Activated CD8-positive, alpha-beta memory T cell treated with anti-CD3 and anti-CD28 coated beads for 1 hour (primary cell): ENCODE measurements at places on chromosomes 5 and 9.

DNA sequence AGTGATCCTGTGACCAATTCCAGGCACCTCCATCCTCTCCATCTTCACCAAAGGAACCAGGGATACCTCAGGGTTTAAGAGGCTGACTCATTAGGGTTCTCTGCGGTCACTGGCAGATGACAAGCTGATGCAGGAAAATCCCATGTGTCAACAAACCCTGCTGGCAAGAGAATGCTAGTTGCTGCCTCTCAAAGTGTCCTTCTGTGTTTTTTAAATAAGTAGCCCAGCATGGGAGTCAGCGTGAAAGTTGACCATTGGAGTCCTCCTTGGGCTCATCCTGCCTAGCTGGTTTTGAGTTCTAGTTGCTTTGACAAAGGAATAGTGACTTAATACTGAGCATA lies 200.2 kb downstream of the SLIT3 start:
- DNase-seq: no peak

DNA sequence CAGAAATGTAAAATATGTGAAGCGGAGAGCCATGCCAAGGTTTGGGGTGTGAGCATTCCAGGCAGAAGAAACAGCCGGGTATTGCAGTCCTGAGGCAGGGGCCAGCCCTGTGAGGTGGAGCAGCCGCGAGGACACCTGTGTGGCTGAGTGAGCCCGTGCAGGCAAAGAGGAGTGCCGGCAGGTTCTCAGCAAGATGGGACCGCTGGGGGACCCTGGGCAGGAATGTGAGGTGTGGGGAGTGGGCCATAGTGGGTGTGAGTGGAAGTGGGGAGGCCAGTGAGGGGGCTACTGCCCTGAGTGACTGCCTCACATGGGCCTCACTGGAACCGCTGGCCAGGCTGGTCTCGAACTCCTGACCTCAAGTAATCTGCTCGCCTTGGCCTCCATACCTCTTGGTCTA lies 8.1 kb upstream of the PRR7 start:
- DNase-seq: no peak

GRCh38 chr9:35646153-35646532 lies 4.6 kb downstream of the SIT1 start:
- DNase-seq: no peak

DNA sequence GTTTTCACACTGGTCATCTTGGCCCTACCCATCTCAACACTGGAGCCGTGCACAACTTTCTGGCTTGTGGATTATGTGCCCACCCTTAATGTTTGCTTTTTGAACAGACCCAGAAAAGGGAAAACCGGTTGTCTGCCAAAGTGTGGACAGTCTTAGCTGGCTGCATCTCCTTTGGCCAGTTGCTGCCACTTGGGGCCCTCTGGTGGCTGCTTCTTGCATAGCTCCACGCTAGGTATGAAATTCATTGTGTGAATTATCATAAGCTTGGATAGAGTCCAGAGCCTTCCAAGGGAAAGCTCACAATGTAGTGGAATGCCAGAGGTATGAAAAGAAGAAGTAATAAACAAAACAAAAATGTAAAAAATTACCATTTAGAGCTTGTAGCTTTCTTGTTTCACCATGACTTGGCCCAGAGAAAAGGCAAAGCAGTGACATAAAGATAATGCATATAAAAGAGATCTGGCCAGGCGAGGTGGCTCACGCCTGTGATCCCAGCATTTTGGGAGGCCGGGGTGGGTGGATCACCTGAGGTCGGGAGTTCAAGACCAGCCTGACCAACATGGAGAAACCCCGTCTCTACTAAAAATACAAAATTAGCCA lies 12.5 kb upstream of the SLC36A3 start:
- DNase-seq: no peak

- DNase-seq: no peak
Observed at GRCh38 chr5:57207681-57208080, 33.8 kb downstream of the GPBP1 start.

GRCh38 chr5:171725205-171725601 lies 60.4 kb upstream of the SMIM23 start:
- no peak for DNase-seq
